Activated CD8-positive, alpha-beta T cell treated with anti-CD3 and anti-CD28 coated beads for 36 hours (primary cell): ENCODE measurements at places on chromosomes 6 and 20. TPM values are rescaled to one million over a fixed set of nuclear protein-coding genes. Genes with fewer than 3 reads are reported as not detected.

DNA sequence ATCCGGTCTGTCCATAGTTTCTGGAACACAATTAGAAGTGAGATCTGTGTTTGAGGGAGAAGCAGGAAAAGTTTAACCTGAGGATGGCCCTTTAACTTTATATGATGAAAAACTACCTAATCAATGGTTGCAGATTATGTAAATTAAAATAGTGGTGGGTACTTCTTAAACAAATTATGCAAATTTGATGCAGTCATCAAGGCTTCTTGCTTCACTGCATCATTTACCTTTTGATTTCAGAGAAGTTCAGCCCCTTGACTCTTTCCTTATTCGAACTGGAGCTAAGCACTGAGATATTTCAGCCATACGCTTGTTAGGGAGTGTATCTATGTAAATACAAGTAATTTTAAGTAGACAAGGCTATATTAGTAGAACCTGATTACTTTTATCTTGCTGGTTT is 73.8 kb downstream of the JARID2 start:
- no peak for DNase-seq

DNA sequence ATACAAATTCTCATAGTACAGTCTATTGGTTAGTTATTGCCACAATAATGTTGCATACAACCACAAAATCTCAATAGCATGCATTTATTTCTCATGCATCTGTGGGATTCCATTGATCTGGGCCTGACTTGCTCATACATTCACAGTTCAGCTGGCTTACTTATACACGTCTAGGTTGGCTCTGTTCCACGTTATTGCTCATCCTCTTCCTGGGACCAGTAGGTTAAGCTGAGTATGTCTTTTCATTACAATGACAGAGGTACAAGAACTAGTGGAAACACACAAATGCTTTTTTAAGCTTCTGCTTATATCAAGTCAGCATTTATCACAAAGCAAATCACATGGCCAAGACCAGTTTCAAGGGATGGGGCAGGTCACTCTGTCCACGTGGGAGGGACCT is 485.3 kb upstream of the BTBD3 start:
- DNase-seq: no peak

GRCh38 chr6:143755301-143755744 is 77.6 kb downstream of the PHACTR2 start:
- DNase-seq: no peak

AMD1 gene
- total RNA-seq: 77.4 TPM

DNA sequence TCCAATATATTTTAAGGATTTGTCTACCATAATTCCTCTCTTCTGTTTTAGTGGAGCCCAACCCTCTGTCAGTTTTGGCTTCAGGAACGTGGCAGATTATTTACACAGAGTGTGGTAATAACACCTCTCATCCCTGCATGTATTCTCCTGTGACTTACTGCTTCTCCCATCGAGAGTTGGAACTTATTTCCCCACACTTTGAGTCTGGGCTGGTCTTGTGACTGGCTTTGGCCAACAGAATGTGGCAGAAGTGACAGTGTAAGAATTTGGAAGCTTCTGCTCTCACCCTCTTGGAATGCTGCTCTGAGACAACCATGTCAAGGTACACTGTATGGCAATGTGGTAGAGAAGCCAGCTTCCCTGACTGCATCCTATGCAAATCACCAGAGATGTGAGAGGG is 407.7 kb downstream of the EPM2A start:
- DNase-seq: no peak

AVP gene
- not detected for total RNA-seq

GRCh38 chr20:57536771-57537724 is 12.1 kb upstream of the CTCFL start:
- DNase-seq: no peak

- DNase-seq: no peak
Observed at GRCh38 chr6:158751921-158752320, 67.2 kb downstream of the EZR start.

GRCh38 chr6:31697555-31697954 is 5.6 kb downstream of the ABHD16A start:
- DNase-seq: peak; percentile 11

CD24 gene
- 1.4 TPM for total RNA-seq

DNA sequence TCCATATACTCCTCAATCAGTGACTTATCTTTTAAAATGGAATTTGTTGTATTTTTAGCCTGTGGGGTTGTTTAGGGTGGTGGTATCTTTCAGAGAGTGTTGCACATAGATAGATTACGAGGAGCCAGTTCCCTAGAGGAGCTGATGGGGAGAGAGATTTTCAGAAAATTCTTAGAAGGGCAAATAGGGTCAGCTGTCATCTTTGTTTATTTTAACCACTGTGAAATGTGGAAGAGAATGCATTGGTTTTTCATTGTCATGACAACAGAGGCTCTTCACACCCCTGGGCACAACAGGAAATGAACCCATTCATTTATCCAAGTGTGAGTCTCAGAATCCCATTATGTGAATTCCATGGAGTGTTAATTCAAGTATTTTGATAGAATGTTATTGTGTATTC is 188.4 kb downstream of the JARID2 start:
- no peak for DNase-seq

DNA sequence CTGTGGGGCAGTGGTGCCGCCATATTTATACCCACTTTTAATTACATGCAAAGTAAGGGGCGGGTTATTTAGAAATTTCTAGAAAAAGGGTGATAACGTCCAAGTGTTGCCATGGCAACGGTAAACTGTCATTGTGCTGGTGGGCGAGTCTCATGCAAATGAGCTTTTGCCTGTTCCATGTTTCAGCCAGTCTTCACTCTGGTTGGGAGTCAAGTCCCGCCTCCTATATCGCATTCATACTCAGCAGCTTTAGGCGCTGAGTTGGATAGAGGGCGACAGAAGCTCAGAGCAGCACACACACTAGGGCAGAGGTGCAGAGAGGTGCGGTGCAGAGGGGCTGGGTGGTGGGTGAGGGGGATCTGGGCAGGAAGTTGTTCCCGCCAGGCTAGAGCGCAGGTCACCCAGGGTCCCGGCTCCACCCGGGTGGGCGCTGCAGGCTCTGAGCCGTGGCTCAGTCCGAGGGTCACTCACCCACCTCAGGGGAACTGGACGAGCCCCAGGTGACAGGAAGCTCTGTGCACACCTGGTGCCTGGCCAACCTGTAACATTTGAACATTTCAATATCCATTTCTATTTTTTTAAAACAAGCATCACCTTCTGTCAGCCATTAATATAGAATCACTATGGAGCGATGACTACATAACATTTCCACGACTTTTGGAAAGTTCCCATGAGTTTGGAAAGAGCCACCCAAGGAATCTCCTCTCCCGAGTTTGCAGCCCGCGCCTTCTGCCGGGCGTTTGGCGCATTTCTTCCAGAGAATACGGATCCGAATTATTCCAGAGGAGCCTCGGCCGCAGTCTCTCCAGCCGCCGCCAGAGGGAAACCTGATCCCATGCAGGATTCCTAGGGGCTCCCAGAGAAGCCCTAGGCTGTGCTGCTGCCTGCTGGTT is 89.1 kb upstream of the PHACTR3 start:
- no peak for DNase-seq

GRCh38 chr6:7887278-7887991 is 23.2 kb downstream of the TXNDC5 start:
- no peak for DNase-seq

DLL1 gene
- total RNA-seq: 1.9 TPM

GHRH gene
- total RNA-seq: not detected

DNA sequence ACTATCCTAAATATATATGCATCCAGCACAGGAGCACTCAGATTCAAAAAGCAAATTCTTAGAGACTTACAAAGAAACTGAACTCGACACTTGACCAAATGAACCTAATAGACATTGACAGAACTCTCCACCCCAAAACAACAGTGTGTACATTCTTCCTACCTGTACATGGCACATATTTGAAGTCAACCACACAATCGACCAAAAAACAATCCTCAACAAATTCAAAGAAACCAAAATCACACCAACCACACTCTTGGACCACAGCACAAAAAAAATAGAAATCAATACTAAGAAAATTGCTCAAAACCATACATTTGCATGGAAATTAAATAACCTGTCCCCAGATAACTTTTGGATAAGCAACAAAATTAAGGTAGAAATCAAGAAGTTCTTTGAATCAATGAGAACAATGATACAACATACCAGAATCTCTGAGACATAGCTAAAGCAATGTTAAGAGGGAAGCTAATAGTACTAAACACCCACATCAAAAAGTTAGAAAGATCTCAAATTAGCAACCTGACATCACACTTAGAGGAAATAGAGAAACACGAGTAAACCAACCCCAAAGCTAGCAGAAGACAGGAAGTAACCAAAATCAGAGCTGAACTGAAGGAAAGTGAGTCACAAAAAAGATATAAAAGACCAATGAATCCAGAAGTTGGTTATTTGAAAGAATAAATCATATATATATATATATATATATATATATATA is 12.5 kb upstream of the TREM1 start:
- no peak for DNase-seq

DNA sequence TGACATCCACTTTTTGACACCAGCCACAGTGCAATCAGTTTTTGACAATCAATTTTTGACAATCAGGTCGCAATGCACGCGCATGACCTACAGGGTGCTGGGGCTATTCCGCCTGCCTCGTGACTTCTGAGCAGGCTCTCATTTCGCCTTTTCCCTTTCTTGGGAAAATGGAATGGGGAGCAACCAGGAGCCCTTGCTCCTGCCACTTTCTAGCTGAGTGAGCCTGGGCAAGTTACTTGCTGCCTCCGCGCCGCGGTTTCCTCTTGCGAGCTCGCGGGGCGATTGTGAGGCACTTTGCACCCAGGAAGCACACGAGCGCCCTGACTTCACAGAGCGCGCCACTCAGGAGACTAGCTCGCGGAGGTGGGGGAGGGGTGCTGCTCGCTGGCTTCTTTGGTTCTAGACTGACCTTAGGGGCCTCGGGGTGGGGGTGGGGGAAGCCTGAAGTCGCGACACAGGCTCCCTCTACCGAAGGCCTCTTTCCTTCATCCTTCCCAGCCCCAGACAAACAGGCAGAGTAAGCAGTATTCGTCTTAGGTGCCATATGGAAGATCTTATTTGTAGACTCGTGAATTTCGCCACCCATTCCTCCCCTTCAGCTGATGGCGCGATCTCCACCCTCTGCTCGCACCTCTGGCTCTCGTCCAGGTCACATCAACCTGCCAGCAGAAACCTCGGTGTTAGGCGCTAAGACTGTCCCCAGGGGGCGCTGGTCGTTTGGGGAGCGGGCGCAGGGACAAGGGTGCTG is 4.6 kb downstream of the TP53TG5 start:
- peak; percentile 93 for DNase-seq

DNA sequence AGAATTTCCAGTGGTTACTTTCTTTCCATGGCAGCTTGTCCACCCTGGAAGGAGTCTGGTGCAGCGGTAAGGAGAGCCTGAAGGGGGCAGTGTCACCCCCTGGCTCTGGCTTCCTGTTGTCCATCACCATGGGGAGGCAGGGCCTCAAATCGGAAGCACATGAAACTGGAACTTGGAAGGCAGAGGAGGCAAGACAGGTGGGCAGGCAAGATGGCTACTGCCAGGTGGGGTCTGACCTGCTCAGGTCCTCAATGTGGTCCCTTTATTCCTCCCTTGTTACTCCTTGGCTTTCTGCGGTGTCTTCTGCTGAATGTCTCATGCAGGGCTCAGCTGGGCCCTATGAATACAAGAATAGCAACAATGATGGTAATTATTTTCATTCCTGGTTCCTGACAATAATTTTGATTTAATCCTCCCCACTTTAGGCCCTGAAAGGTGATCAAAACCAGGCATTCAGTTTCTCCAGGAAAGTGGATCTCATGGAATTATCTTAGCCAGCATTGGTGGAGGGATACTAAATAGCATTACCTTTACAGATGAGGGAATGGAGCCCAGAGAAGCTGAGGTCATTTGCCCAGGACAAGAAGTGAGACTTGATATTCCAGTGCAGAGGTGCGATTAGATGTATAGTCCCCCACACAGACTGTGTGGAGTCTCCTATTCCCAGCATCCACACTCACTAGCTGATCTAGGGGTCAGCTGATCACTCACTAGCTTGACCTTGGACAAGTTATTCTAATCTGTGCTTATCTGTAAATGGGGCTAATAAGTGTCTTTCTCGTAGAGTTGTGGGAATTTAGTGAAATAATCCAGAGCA is 17.6 kb upstream of the SNAI1 start:
- DNase-seq: peak; percentile 47

DNA sequence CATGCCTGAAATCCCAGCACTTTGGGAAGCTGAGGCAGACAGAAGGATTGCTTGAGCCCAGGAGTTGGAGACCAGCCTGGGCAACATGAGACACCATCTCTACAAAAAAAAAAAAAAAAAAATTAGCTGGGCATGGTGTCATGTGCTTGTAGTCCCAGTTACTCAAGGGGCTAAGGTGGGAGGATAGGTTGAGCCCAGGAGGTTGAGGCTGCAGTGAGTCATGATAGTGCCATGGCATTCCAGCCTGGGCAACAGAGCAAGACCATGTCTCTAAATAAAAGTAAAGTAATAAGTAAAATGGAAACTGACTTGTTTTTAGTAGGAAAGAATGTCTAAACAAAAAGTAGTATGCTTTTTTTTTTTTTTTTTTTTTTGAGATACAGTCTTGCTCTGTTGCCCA is 240.7 kb downstream of the ARID1B start:
- DNase-seq: no peak
